ENCODE measurements at places on chromosomes 2 and 18.

- DNase-seq = no peak
Observed at GRCh38 chr2:120750488-120751210, 15.0 kb downstream of the GLI2 start.

GRCh38 chr2:120294008-120294340 is 41.3 kb downstream of the RALB start:
- DNase-seq = no peak

DNA sequence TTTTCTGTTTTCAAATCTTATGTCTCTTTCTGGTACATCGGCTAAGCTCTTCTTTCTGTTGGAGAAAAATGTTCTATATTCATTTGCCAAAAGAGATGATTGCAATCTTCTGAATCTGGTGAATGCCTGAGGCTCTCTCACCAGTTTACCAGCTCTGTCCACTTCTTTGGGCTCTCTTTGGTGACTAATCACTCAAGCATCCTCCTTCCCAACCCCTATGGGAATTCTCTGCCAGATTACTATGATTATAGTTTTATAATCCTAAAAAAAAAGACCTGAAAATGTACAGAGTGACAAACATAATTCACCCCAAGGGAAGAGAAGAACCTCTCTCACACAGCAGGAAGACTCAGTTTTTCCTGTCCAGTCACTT is 187.3 kb downstream of the CAMKMT start:
- DNase-seq = no peak

- no peak for DNase-seq
Observed at GRCh38 chr2:86292571-86293515, 44.6 kb downstream of the REEP1 start.

GRCh38 chr2:158211502-158211901 is 109.8 kb downstream of the UPP2 start:
- DNase-seq = no peak

DNA sequence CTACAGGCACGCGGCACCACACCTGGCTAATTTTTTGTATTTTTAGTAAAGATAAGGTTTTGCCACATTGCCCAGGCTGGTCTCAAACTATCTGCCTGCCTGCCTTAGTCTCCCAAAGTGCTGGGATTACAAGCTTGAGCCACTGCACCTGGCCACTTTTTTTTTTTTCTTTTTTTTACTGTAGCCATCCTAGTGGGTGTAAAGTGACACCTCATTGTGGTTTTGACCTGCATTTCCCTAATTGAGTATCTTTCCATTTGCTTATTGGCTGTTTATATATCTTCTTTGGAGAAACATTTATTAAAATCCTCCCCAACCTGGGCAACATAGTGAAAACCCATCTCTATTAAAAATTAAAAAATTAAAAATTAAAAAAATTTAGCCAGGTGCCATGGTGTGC is 12.0 kb downstream of the PCBP1 start:
- no peak for DNase-seq

- DNase-seq = no peak
Observed at GRCh38 chr18:31610286-31611205, 18.9 kb downstream of the TTR start.

- DNase-seq = no peak
Observed at GRCh38 chr2:238203973-238204683, 633 bp upstream of the ILKAP start.

- DNase-seq = no peak
Observed at GRCh38 chr2:136208682-136209420, 90.9 kb upstream of the CXCR4 start.
